ENCODE measurements at places on chromosomes 2 and 18. TPM values are rescaled to one million over a fixed set of nuclear protein-coding genes. Genes with fewer than 3 reads are reported as not detected.

Gene HOXD3
- not detected for total RNA-seq

Gene MARCO
- not detected for total RNA-seq

Gene DPYSL5
- total RNA-seq: not detected

Gene DAW1
- not detected for total RNA-seq

Gene UGT1A6
- total RNA-seq: not detected

Gene MPP4
- not detected for total RNA-seq

Gene PTPRM
- 3.9 TPM for total RNA-seq

Gene MC4R
- total RNA-seq: not detected

Gene LRRFIP1
- total RNA-seq: 188 TPM

Gene CROCC2
- not detected for total RNA-seq

Gene CYTIP
- 202 TPM for total RNA-seq

Gene NEU4
- total RNA-seq: not detected

DNA sequence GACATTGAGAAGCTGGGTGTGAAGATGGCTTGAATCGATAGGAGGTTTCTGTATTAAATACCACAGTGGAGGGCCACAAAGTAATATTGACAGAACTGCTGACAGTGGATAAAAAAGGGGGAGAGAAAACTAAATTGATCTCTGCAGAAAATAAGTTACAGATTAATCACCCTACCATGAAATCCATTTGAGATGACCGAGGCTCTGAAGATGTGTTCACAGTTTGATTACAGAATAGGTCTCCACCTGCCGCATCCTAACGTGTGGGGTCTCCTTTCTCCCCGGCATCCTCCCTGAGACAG, 165.6 kb downstream of the EIPR1 start:
- DNase-seq: no peak

GRCh38 chr2:230360028-230360427, 33.0 kb downstream of the SP140L start:
- no peak for DNase-seq

DNA sequence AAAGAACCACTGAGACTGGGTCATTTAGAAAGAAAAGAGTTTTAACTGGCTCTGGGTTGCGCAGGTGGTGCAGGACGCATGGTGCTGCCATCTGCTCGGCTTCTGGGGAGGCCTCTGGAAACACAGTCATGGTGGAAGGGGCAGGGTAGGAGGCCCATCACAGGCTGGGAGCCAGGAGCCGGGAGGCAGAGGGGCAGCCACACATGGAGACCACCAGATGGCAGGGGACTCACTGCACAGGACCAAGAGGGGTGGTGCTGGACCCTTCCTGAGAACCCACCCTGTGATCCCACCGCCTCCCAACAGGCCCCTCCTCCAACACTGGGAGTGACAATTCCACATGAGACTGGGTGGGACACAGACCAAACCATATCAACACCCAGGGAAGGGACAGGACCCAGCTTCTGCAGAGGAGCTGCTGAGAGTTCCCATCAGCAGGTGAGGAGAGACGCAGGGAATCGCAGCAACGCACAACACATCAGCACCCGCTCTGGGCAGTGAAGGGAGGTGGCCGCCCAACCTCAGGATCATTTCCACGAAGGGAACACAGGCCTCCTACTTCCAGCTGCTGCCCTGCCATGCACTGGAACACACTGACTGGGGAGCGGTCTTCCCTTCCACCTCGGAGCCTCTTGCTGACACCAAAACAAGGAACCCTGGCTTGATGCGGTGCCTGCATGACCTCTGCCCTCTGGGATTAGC, 130.7 kb downstream of the TPO start:
- no peak for DNase-seq

DNA sequence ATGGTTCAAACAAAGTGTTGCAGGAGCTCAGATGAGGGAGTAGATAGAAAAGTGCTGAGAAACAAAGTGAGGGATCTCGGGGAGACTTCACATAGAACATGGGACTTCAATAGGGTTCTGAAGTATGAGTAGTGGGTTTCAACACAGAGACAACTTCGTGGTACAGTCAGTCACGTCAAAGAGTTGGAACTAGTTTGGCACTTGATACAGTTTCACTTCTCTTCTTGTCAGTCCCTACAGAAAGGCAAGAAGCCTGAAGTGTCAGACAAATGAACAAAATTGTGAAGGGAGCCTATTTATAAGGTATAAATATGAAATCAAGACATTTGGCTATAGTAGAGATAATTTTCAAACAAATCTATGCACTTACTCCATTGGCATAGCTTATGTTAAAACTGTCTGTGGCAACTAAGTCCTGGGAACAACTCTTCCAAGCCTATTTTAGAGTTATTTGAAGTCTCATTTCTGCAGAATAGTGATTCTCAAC, 338.0 kb downstream of the TDRD15 start:
- no peak for DNase-seq

GRCh38 chr2:122451040-122451439, 695.6 kb downstream of the TSN start:
- no peak for DNase-seq

DNA sequence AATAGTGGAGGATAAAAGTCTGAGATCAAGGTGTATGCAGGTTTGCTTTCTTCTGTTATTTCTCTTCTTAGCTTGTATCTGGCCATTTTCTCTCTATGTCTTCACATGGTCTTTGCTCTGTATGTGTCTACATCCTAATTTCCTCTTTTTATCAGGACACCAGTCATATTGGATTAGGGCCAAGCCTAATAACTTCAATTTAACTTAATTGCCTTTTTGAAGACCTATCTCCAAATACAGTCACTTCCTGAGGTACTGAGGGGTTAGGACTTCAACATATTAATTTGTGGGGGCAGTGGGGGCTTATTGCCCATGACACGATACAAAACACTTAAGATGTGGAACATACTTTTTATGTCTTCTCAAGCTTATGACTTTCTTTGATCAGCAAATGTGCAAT, 632.9 kb upstream of the CELF4 start:
- DNase-seq: no peak

DNA sequence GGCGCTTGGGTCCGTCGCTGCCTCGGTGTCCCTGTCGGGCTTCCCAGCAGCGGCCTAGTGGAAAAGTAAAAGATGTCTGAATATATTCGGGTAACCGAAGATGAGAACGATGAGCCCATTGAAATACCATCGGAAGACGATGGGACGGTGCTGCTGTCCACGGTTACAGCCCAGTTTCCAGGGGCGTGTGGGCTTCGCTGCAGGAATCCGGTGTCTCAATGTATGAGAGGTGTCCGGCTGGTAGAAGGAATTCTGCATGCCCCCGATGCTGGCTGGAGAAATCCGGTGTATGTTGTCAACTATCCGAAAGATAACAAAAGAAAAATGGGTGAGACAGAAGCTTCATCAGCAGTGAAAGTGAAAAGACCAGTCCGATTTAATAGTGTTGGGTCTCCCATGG, 8.0 kb downstream of the HES6 start:
- no peak for DNase-seq

GRCh38 chr2:63494100-63494499, 94.2 kb downstream of the WDPCP start:
- DNase-seq: no peak

- DNase-seq: no peak
Observed at GRCh38 chr2:231102772-231103171, 22.1 kb downstream of the HTR2B start.

DNA sequence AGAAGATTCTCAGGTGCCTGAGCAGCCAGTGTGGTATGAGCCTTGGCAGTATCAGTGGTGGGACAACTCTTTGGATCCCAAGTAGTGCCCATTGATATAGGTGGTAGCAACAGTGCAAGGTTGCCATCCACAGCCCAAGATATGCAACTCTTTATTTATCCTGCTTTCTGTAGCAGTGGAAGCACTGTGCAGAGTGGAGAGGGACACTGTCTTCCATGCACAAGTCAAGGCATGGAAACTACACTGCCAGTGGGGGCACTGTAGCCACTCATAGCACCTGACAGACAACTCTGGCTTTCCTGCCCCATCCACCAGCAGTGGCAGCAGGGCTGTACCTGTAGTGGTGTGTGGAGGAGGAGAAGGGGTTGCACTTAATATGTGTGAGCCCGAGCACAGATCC, 409.6 kb upstream of the TMEFF2 start:
- DNase-seq: no peak

- DNase-seq: no peak
Observed at GRCh38 chr2:2706306-2706705, 375.2 kb upstream of the MYT1L start.

Data from CD8-positive, alpha-beta memory T cell (primary cell).